HT1080 (cell line): ENCODE measurements at places on chromosomes 7 and 10. TPM values are rescaled to one million over a fixed set of nuclear protein-coding genes. Genes with fewer than 3 reads are reported as not detected.
A peak's percentile ranks its signal among the peaks of the same experiment; 100 is the strongest.

- DNase-seq, result peak; percentile 82
Measured at GRCh38 chr10:89458291-89458690, 43.9 kb downstream of the IFIT5 start.

- no peak for DNase-seq
Measured at GRCh38 chr7:97088364-97088763, 29.1 kb upstream of the SDHAF3 start.

The SVIL gene
- 8.0 and 8.2 TPM in 2 replicates for total RNA-seq

The FAM237B gene
- not detected in 2 replicates for total RNA-seq

DNA sequence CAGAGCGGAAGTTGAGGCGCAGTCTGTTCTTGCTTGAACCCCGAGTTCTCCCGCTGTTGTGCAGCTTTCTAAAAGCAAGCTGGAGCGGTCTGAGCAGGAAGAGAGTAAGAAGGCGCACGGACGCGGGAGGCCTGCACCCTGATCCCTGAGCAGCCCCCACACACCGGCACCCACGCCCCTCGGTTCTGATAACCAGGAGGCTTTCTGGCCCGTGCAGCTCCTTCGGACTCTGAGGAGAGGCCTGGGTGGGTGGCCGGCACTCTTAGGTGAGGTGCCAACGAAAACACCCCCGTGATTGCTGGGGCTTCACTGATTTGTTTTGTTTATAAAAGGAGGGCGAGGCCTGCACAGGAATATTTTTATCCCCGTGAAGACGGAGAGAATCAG is 28.9 kb downstream of the AMZ1 start:
- no peak for DNase-seq
